ENCODE measurements at places on chromosomes 3 and 15.

DNA sequence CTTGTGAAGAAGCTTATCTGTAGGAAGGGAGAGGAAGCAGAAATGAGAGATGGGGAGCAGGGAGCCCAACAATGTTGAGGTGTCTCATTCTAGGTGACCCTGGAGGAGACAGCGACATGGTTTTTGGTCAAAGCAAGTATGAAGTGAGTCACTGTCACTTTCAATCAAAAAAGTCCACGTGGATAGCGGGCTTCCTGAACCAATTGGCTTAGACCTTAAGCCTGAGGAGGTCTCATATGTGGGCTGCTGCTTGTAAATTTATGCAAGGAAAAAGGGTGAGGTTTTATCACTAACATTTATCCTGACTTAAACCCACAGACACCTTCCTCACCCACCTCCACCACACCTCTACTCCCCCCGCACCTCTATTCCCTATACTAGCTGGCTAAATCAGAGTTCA, 22.7 kb downstream of the CLDN11 start:
- no peak for DNase-seq

DNA sequence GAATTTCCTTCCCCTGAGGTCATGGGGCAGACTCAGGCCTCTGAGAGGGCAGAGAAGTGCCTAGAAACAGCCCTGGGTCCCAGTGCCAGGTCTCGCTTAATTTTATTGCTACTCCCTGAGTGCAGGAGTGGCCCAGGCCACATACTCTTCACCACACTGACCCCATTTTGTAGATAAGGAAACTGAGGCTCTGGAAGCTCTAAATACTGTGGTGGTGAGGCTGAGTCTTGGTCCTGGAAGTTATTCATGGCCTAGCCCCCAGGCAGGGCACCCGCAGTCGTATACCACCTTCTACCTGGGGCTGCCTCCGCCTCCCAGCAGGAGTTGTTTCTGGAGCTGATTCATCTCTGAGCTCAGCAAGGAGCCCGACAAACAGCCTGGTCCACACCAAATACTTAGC, 9.8 kb downstream of the ATP2B2 start:
- no peak for DNase-seq

DNA sequence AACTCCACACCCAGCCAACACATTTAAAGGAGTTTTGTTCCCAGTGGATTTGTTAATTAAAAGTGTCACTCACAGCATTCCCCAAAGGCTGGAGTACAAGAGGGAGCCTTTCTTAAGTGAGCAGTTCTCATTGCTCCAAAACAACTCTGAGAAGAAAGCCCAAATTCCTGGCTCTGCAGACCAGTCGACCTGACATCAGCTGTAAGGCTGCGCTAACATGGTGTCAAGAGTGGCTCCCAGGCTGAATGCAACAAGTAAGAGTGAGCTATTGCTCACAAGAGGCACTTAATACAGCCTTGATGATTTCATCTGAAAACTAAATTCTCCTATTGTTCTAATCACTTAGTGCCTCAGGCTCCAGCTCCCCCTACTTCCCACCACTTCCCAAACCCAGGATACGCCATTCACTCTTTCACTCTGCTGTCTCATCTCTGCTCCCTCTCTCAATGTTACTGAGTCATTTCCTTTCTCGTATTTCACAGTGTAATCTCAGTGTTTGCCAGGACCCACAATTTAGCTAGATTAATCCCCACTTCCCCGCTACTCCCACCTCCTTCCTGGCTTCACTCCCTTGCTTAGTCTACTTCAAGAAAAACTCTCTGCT, 81.8 kb downstream of the WWTR1 start:
- no peak for DNase-seq

DNA sequence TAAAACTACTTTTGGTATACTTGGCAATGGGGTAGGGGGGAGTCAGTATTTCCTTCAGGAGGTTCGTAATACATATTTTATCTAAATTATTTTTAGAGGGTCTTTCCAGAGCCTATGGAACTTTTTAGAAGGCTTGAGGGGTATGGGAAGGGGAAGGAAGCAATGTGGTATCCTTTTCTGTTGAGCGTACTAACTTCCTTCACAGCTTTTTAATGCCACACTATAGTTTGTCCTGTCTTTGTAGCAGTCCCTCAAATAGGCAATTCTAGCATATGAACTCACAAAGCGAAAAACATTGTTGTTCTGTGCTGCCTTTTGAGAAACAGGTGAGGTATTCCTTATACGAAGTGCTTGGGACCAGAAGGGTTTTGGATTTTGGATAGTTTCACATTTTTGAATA, 22.3 kb upstream of the P2RY13 start:
- DNase-seq = no peak

DNA sequence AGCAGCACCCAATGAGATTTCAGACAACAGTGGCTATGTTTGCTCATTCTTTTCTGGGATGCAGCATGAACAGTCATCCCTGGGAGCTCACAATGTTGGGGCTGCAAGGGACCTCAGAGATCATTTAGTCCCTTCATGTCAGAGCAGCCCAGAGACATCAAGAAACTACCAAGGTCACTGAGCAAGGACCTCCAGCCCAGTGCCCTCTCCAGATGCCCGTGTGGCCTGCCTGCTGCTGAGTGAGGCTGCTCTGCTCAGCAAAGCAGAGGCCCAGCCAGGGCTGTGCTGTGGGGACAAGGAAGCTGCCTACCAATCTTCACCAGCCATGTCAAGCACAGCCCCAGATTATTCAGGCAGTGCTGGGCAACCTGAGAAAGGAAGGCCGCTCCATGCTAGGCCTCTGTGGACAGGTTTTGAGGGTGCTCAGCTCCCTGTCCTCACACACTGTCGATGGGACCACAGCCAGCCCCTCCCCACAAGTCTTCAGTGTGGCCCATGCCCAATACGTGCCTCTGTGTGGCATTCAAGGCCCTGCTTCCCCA, 99.7 kb downstream of the DAPK2 start:
- DNase-seq = no peak

DNA sequence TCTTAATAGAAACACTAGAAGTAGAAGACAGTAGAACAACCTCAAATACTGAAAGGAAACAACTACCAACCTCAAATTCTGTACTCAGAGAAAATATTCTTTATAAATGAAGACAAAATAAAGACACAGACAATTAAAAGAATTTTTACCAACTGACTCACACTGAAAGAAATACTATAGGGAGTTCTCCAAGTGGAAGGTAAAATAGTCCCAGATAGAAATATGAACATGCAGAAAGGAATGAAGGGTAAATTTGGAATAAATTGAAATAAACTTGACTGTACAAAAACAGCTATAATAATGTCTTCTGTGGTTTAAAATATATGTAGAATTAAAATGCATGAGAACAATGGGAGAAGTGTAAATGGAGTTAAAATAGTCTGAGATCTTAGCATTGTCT, 36.7 kb upstream of the CCDC174 start:
- DNase-seq = no peak

DNA sequence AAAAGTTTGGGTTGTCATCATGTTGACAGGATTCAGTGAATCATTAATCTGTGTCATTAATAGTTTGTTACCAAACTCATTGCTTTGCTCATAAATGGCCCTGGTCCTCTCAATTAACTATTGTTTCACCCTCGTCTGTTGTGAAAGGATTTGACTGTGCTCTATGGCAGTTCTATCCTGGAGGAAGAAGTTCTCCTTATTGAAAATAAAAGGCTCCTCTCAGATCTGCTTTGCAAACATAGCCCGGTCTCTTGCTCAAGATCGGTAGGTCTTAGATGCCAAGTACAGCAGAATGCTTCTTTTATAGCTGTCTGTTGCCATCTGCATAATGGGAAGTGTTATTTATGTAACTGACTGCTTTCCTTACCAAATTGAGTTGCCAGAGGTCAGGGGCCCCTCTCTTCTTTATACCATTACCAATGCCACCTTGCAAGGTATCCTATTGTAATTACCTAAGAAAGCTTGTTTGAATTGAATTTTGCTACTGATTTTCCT, 146.5 kb downstream of the EBLN2 start:
- DNase-seq = no peak

DNA sequence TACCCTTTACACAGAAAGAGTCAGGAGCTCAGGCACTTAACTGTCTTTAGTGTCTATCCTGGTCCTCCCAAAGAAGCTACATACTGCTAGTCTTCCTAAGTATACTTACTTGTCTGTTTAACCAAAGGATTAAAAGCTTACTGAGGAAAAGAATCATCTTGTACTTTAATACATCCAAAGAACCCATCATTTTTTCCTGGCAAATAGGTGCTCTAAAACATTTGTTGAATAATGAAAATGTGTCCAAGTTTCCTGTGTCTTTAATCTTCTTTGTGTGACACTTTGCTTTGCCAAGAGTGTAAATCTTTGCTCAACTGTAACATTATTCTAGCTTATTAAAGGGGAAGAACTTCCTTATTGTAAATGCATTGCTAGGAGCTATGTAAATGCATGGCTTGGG, 519.2 kb downstream of the OTOL1 start:
- no peak for DNase-seq

DNA sequence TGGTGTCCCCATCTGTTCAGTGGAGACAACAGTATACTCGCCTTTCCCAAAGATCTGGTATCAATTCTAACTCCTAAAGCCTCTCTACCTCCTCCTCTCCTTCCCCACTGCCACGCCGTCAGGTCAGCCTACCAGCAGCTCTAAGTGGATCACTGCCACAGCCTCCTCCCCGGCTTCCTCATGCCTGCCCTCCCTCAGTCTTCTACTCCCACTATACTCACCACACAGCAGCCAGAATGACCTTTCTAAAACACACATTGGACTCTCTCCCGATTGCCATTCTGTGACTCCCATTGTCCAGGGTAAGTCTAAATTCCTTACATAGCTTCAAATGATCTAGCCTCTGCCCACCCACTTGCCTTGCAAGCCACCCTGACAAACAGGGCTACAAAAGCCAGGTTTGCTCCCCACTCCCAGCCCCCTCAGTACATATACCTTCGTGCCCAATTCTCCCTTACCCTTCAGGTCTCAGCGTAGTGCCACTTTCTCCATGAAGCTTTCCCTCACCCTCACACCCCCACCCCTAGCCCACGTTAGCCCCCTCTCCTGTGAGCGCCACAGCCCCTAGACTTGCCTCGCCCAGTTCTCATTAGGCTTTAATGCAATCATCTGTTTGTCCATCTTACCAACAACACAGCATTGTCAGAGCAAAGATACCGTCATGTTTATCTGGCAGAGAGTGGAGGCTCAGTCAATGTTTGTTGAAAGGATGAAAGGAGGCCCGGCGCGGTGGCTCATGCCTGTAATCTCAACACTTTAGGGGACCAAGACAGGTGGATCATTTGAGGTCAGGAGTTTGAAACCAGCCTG, 9.5 kb upstream of the SEMA7A start:
- DNase-seq = no peak

DNA sequence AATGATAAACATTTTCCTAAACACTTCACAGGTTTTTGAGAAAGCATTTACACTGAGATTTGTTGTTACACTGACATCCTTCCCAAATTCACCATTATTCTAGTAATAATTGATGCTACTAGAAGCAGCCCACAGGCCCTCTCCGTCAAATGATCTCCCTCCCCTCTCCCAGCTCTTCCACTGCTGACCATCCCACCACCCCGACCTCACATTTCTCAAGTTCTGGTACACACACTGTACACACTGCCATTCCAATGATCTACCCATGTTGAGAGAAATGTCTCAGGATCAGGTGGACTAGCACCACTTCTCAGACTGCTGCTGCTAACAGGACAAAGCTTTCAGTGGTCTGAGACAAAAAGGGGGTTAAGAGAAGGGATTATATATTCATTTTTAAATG, 3.5 kb downstream of the TBC1D5 start:
- DNase-seq = no peak

DNA sequence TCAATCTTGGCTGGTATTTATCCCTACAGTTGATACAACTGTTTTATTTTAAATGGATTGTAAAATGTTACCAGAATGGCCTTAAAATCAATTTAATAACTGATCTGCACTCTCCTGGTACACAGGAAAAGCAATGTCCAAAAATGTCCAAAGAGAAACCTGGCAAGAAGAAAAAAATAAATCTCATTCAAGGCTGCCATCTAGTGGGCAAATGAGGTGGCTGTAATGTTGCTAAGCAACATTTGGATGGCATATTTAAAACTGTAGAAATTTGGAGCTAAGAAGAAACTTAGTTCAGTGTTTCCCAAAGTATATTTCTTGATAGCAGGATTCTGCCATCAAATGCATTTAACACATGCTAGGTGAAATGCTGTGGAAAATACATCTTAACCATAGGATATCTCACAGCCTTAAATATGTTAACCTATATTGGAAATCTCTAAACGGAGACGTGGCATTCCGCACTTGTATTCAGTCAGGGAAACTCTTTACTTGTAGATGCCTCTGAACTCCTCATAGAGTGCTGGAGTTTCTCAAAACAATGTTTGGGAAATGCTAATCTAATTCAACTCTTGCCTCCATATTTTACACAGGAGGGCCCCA, 216.8 kb downstream of the ERC2 start:
- no peak for DNase-seq

GRCh38 chr15:29616512-29616911, 205.8 kb downstream of the TJP1 start:
- DNase-seq = no peak

DNA sequence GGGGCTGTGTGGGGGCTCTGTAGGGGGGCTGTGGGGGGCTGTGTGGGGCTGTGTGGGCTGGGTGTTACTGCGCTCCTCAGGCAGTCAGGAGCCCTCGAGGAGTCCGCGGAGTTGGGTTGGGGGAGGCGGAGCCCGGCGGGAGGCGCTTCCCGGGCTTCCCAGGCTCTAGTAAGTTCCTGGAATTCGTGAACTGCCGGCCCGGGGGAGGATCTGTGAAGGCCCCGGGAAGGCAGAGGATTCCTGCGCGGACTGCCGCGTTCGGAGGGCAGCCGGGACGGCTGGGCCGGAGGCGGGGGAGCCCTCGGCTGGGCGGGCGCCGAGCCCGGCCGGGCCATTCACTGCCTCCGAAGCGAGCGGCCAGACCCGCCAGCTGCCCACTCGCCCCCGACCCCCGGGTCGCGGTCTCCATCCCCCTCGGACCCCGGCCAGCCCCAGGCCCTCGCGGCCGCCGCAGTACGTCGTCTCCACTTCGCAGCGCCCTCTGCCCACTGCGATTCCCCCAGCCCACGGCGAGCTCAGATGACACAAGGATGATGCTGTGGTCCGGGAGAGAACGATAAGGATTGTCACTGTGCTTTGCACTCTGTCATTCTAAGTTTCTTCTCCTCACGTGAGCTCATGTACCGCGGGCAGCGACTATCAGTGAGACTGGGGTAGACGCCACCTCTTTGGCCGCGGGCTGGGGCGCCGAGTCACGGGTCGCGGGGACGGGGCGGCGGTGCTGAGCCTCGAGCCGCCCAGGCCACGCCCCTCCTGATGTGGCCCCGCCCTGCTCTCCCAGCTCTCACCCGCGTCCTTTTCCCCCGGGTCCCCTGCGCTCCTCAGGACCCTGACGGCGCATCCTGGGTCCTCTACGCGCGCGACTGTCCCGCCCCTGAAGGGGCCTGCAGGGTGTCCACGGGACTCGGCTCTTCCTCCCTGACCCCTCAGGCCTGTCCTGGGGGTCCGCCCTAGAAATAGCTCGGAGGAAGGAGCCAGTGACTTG, 65.3 kb downstream of the KLF13 start:
- peak; percentile 47 for DNase-seq

GRCh38 chr15:42363942-42364341, 4.6 kb downstream of the CAPN3 start:
- DNase-seq = no peak

DNA sequence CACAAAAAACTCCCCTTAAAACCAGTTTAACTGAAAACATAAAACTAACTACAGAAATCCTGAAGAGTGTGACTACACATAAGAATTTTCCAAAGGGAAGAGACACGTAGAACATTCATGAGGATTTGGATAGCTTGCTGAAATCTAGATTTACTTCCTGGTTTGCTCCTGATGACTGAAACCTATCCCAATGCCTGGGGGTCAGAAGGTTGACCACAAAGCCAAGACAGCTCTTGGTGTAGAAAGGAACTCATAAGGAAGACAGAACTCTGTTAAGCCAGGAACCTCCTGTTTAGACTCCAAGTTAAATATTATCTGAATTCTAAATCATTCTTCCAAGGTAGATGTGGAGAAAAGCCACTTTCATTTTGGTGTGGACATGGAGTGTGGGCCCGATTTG, 92.8 kb downstream of the TFG start:
- DNase-seq = no peak
